Cardiac fibroblast (primary cell): ENCODE measurements at places on chromosomes 4 and X.

GRCh38 chr4:86596807-86597206 lies 2.7 kb downstream of the PTPN13 start:
- DNase-seq = peak; percentile 33

GRCh38 chr4:74230902-74231499 lies 73.1 kb downstream of the MTHFD2L start:
- peak; percentile 89 for DNase-seq

GRCh38 chr4:180665481-180665880 lies 1577.7 kb upstream of the TENM3 start:
- DNase-seq = no peak

- DNase-seq = peak; percentile 0
Measured at GRCh38 chrX:111244235-111244750, 26.0 kb downstream of the CAPN6 start.

DNA sequence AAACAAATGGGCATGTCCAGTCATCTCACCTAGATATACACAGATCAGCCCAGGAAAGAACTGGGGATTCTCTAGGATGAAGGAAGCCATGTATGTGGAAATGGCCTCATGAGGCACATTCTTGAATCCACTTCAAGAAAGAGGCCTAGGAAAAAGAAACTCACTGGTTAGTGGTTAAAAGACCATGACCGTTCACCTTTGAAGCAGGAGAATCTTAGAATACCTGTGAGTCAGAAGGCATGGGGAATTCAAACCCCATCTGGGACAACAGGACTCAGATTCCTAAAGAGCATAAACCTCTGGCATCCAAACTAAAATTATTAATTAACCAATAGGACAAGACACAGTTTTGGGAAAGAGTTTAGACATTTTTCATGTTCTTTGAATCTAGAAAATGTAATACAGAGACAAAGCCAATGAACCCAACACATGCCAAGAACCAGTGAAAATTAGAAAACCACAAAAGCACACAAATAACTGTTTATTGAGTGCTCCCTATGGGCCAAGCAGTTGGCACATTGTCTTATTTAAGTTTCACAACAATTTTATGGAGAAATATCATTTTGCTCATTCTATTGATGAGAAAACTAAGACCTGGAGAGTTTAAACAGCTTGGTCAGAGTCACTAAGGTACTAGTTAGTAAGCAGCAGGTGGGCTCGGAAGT lies 97.5 kb downstream of the NPNT start:
- DNase-seq = peak; percentile 21

DNA sequence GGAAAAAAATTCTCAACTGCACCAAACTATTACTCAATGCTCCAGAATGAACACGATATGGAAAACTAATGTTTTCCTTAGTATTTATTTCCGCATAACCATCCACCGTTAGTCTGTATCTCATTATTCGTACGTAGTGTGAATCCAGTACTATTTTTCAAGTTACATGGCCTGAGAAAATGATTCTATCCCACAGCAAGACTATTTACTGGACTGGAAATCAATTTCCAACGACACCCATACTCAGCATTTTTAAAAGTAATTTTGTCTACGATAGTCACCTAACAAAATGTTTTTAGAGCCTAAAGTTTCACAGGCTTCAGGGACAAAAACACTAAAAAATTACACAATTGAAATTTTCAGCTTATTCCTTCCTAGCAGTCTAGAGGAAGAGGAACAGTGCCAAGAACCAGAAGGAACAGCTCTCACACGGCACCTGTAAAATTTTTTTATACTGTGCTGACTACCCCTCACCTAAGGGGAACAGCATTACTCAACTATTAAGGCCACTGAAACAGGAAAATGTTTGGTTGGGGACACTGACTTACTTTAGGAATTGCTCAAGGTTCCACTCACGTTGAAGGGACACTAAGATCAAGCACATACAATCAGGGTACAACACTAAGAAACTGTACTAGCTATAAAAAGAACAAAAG lies 9.6 kb downstream of the UBE2D3 start:
- DNase-seq = no peak

DNA sequence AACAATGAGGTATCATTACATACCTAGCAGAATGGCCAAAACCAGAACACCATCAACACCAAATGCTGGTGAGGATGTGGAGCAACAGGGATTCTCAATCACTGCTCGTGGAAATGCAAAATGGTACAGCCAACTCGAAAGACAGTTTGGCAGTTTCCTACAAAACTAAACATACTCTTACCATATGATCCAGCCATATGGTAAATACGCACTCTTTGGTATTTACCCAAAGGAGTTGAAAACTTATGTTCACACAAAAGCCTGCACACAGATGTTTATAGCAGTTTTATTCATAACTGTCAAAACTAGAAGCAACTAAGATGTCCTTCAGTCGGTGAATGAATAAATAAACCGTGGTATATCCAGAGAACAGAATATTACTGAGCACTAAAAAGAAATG lies 7.8 kb downstream of the CASP3 start:
- no peak for DNase-seq

DNA sequence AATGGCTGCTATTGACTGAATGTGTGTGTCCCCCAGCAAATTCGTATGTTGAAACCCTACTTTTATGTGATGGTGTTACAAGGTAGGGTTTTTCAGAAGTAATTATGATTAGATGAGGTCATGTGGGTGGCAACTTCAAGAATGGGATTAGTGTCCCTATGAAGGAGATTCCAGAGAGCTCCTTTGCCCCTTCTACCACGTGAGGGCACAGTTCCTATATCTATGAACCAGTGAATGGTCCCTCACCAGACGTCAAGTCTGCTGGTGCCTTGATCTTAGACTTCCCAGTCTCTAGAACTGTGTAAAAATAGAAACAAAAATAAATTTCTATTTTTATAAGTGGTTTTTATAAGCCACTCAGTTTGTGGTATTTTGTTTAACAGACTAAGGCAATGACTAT lies 1137.6 kb upstream of the IGFBP7 start:
- DNase-seq = peak; percentile 2

DNA sequence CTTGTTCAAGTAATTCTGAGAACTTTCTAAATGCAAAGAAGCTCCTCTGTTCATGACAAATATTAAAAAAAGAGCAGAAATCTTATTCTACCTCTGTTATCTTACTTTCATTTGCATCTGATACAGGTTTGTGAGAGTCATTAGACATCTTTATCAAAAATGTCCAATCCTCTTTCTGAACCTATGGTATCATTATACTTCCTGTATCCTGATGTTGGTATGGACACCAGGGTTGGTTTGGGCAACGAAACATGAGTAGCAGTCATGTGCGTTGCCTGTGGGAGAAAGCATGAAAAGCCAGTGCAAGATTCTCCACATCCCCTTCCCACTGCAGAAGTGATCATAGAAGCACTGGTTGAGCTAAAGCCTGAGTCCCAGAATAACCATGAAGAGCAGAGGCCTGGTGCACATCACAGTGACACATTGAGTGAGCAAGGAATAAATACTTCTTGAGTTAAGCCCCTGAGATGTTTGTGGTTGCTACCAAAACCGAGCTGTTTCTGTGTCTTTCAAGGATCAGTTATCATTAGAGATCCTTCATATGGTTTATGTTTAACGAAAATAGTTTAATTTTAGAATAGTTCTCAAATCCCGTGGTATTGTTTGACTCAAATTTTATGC lies 197.2 kb downstream of the BANK1 start:
- no peak for DNase-seq

- DNase-seq = no peak
Measured at GRCh38 chrX:117059848-117060247, 597.1 kb upstream of the CT83 start.
